ENCODE measurements at places on chromosomes 11 and 22.
A peak's percentile ranks its signal among the peaks of the same experiment; 100 is the strongest.

DNA sequence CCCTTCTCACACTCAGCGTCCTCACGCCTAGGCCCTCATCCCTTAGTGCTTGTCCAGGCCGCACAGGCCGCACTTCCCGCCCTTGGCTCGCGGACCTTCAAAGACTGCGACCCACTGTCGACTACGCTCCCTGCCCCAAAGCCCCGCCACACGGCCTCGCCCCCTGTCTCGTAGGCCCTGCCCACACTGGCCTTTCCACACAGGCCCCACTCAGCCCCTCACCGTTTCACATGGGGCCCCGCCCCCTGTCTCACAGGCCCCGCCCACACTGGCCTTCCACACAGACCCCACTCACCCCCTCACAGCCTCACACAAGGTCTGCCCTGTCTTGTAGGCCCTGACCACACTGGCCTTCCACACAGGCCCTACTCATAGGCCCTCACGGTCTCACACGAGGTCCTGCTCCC, 11.0 kb downstream of the NRXN2 start:
- no peak for DNase-seq

- no peak for DNase-seq
Measured at GRCh38 chr11:12239804-12240371, 129.5 kb downstream of the MICAL2 start.

- no peak for DNase-seq
Measured at GRCh38 chr22:38221908-38222796, 20.4 kb downstream of the MAFF start.

- peak; percentile 1 for DNase-seq
Measured at GRCh38 chr22:39898997-39899396, 1.9 kb upstream of the GRAP2 start.

GRCh38 chr11:12177739-12178338, 67.4 kb downstream of the MICAL2 start:
- DNase-seq: no peak

- DNase-seq: no peak
Measured at GRCh38 chr11:123235117-123235655, 40.1 kb upstream of the CLMP start.

- peak; percentile 39 for DNase-seq
Measured at GRCh38 chr22:42317008-42317407, 46.6 kb upstream of the TCF20 start.

- no peak for DNase-seq
Measured at GRCh38 chr11:126210871-126211235, 597 bp downstream of the RPUSD4 start.

GRCh38 chr22:21933910-21934309, 18.7 kb downstream of the PPM1F start:
- DNase-seq: no peak

GRCh38 chr22:49092716-49093115, 735.0 kb downstream of the BRD1 start:
- DNase-seq: no peak

DNA sequence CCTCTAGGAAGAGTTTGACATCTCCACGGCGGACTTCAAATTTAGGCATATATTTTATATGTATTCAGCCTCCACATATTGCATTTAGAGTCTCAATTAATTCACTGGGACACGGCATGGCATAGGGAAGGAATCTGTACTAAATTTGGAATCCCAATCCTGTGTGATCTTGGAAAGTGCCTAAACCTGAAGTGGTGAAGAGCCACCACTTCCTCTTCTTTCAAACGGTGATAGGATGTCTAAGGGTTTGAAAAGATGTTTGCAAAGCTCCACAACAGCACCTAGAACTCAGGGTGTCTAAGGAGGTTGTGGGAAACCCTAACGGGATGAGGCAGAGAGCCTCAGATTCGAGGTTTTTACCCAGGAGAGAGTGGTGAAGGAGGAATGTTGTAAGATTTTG, 1.0 kb upstream of the L3MBTL2 start:
- no peak for DNase-seq

DNA sequence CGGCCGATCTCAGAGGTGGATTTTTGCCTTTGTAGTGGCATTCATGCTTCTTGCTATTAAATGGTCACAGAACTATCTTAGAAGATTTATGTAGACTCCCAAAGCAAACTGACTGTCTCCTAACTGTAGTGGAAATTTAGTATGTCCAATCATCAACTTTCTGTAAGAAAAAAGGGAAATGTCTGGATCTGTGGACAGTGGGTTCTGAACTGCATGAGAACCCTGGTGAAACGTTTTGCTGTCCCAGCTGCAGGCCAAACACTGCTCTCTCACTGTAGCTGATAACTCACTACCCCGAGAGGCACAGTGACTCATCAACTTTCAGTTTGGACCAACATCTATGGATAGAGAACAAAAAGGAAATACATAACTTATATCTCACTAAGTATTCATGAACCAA, 387.1 kb downstream of the SOX6 start:
- no peak for DNase-seq

DNA sequence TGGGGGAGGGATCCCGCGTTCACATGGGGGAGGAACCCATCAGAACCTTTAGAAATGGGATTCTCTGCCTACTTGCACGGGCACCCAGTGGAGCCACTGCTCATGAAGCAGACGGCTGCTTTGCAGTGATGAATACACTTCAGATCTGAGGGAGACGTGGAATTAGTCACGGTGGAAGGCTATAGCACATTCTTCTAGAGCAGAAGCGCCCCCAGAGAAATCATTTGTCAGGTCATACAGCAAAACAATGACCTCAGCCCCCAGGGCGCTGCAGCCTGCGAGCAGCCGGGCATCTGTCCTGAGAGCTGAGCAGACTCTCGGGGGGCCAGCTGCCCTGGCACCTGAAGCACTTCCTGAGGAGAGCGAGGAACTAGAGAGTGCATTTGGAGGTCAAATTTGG, 12.7 kb downstream of the TP53AIP1 start:
- DNase-seq: no peak

DNA sequence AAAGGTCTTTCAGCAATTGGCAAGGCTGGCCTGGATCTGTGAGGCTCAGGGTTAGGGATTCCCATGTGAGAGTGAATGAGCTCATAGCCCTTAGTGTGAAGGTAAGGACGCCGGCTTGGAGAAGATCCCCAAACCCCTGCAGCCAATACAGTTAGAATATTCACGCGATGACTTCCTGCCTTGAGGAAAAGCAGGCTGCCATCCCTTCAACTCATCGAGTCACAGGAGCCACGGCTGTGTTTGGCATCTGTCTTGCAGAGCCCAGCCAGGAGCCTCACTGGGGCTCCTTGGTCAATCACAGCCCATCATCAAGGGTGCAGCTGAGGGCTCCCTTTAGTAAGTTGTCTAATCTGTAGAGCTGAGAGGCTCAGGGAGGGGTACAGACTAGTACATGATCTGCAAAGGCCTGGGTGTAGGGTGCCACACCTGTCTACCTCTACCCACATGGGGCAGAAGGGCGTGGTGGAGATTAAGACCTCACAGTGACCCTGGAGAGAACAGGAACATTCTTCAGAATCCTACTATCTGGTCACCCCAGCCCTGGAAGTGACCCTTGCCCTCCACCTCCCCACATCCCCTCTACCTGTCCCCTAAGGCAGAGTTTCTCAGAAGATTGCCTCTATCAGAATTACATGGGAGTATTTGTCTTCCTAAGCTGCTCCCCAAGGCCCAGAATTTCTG, 18.5 kb downstream of the IL10RA start:
- no peak for DNase-seq

DNA sequence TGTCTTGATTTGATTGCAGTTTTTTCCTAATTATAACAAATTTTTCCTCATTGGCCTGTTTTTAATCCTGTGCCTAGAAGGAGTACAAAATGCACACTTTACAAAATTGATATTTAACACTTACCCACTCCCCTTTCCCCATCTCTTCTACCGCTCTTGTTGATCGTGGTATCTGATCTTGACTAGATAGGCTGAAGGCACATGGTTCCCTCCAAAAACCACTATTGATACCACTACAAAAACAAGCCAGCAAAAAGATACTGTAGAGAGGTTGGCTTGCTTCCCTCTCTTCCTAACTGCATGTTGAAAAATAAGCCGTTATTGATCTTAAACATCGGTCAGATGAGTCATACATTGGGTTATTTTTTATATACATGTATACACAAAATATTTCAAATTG, 14.6 kb upstream of the ZNF143 start:
- DNase-seq: no peak

DNA sequence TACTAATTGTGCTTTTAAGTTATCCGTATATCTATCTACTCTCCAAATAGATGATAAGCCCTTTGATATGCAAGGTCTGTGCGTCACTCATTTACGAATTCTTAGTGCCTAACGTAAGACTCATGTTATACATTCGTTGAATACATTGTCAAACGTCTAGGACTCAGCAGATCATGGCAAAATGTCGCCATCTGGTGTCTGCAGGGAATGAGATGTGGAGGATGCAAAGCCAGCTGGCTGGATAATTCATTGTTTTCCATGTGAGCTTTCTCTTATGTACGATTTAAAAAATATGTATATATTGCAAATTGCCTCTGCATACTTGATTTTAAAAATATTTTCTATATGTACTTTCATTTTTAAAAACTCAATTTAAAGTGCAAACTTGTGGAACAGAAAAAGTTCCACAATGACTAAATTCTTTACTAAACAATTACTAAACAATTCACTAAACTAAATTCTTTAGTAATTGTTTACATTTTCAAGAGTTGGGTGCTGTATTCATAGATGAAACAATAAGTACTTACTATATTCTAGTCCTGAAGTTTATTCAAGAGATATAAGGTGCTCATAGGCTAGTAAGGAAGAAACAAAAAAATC, 33.8 kb downstream of the ZNF202 start:
- no peak for DNase-seq

Data from DMS 273 treated with DMSO at 0.1 percent for 48 hours (cell line).